ENCODE measurements at places on chromosomes 13 and 19.

DNA sequence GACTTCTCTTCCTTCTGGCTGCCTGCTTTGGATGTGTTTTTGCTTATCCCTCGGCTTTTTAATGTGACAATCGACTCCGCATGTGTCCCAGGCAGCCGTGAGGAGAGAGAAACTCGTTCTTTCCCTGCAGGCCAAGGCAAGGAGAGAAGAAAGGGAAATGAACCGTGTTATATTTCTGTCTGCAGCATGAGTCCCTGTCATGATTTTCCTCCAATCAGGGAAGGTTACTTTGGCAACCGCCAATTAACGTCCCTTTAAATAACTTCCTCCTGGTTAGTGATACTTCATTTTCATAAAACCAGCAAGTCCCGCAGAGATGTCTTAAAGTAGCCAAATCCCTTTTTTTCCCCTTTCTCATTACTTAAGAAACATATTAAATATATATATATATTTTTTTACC, 42.6 kb downstream of the RFC3 start:
- no peak for DNase-seq

DNA sequence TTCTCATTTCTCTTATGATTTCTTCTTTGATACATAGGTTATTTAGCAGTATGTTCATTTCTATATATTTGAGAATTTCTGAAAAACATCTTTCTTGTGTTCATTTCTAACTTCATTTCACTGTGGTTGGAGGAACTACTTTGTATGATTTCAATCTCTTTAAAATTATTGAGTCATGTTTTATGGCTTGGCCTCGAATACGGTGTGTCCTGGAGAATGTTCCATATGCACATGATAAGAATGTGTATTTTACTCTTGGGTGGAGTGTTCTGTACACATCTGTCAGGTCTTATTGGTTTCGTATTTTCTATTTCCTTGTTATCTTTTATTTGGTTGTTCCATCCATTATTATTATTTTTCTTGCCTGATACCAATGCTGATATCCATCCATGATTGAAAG, 22.9 kb downstream of the DNM2 start:
- no peak for DNase-seq

GRCh38 chr19:48489608-48490216, 20.5 kb downstream of the CYTH2 start:
- DNase-seq = no peak

- DNase-seq = peak; percentile 41
Measured at GRCh38 chr13:23462815-23463559, 29.5 kb upstream of the SACS start.

- DNase-seq = peak; percentile 93
Measured at GRCh38 chr13:37621811-37622361, 23.3 kb upstream of the POSTN start.

GRCh38 chr13:24187185-24187584, 26.7 kb downstream of the SPATA13 start:
- DNase-seq = no peak

- DNase-seq = no peak
Measured at GRCh38 chr13:110317093-110317492, 10.0 kb downstream of the COL4A2 start.

- no peak for DNase-seq
Measured at GRCh38 chr19:6185835-6186834, 50.7 kb downstream of the ACSBG2 start.

- peak; percentile 31 for DNase-seq
Measured at GRCh38 chr13:66425741-66426140, 804.4 kb downstream of the PCDH9 start.
